ENCODE measurements at places on chromosomes 4 and X.

- no peak for DNase-seq
Observed at GRCh38 chr4:110753466-110753865, 130.6 kb upstream of the PITX2 start.

DNA sequence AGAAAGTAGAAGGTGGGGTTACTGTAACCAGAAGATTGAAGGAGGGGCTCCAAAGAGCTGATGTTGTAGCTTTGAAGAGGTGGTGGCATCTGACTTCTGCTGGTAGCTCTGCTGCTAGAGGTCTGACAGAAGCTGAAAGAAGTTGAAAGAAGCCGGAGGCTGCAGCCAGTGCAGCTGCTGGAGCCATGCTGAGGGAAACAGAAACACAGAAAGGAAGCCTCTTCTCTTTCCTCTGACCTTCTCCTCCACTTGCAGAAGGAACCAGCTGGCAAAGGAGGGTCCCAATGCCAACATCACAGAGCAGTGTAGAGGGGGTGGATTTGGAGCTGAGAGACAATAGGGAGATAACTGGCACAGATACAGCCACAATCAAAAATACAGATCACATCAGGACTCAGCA is 89.3 kb upstream of the HHIP start:
- DNase-seq, result no peak

GRCh38 chr4:79653871-79654270 is 245.8 kb upstream of the GK2 start:
- no peak for DNase-seq

- DNase-seq, result peak; percentile 80
Observed at GRCh38 chr4:83267121-83267829, 17.3 kb downstream of the COQ2 start.

DNA sequence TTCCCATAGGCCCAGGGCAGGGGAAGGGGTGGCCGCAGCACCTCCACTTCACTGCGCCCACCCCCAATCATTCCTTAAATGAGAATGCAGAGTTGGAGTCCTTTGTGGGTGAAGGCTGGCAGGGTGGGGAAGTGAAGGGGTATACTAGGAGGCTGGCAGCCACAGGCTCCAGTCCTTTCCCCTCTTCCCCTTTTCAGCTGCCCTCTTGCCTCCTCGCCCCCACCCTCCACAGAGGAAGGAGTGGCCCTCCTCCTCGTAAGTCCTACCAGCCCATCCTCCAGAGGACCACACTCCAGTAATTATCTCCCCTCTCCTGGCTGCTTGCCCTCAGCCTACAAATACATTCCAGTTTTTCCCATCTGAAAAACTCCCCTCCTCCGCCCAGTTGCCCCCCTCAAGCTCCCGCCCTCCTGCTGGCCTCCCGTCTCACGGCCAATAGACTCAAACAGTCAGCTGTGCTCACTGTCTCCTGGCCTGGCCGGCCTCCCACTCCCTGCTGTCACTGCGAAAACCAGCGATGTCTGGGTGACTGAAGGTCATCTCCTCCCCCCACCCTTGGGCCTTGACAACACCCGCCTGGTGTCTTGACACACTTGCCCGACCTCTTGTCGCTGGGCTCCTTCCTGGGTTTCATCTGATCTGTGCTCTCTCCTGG is 38.8 kb downstream of the EFNB1 start:
- no peak for DNase-seq

DNA sequence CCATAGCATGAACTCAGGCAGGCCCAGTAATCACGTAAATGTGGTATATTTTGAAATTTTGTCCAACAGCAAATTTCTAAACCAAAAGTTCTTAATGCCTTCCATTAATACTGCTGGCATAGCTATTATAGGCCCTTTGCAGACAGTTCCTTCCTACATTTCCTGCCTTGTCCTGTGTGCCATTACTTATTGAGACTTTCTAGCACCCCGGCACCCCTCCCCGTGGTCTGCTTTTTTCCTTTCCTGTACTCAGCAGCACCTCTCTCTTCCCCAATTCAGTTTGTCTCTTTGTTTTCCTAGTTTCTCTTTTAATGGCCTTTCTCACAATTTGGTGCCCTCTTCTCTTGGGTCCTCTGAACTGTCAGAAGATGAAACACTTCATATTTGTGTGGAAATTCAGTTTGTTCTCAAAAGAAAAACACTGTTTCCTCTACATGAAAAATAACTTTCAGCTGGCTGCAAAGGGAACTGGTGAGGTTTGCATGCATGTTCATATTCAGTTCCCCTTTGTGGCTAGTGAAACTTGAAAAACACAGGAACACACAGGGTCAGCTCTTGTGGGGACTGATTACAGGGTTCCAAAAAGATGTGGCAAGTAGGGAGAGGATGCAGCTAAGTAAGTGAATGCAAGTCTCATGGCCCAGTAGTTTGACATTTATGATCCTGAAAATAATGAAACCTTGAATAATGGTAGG is 17.1 kb downstream of the GPR34 start:
- DNase-seq, result no peak

- DNase-seq, result no peak
Observed at GRCh38 chr4:122882857-122883735, 39.3 kb downstream of the NUDT6 start.

DNA sequence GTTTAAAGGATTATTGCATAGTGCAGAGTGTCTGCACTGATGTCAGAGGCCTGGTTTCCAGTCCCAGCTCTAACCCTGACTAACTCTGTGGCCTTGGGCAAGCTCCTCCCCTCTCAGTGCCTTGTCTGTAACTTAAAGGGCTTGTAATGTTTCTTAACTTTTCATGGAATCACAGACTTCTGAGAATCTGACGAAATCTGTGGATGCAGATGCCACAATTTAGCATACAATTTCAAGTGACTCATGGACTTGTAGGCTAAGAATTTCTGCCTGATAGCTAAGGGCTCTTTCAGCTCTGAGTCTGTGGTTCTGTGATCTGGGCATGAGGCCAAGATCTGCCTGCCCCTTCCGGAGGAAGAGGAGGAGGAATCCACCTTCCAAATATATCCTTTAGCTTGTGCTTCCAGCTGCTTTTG is 236.9 kb downstream of the AR start:
- DNase-seq, result no peak

GRCh38 chr4:151887816-151888180 is 127.0 kb upstream of the GATB start:
- DNase-seq, result peak; percentile 3

DNA sequence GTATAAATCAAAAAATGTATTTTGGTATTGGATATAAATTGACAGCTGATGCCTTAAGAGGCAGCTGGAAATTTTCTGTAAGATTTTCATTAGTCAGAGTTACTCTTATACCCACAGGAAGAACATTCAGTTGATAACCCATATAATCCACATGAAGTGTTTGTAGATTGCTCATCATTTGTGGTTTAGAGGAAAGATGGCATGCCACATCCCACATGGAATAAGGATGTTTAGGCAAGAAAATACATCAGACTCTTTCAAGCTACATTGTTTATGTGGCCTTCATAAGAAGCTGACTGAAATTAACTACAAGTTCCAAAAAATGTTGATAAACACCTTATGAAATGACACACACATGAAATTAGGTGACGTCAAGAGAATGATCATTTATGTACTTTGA is 56.6 kb downstream of the AREG start:
- peak; percentile 63 for DNase-seq

DNA sequence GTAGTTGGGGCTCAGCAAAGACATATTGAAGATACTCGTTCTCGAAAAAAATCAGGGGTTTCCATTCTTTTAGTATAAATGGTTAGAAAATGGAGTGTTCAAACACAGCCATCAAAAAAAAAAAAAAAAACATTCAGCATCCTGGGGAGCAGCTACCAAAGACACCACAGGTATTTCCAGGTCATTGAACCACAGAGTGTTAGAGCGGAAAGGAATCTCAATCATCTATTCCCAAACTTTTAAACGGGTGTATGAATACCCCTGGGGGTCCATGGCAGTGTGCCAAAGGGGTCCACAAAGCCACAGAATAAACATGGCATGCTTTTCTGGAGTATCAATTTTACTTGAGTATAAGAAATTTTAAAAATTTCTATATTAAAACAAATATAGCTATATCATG is 6.9 kb upstream of the FGF16 start:
- no peak for DNase-seq

DNA sequence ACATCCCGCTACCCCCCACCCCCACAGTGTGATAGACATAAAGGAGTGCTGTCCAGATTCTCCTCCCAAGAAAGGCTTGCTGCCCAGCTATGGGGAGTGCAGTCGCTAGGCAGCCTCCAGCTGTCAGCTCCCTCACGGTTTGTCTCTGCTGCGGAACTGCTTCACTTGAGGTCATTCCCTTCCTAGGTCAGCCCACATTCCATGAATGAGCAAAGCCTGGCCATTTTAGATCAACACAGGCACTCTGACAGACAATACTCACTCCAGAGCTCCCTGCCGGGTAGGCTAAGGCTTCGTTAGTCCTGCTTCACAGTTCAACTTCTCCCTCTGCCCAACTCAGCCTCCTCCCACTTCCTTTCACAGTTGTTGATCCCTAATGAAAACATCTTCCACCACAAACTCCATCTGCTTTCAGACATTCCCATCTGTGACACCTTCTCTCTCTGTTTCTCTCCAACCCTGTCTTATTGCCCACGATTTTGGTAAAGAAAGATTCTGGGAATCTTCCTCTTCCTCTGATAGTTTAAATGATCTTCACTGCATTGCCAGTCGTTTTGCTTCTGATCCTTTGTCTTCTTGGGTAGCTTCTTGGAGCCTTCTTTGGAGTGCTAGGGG is 318.9 kb upstream of the F9 start:
- no peak for DNase-seq

GRCh38 chr4:90855111-90855510 is 727.9 kb downstream of the CCSER1 start:
- DNase-seq, result no peak

- DNase-seq, result no peak
Observed at GRCh38 chrX:79161655-79162054, 17.2 kb downstream of the GPR174 start.

DNA sequence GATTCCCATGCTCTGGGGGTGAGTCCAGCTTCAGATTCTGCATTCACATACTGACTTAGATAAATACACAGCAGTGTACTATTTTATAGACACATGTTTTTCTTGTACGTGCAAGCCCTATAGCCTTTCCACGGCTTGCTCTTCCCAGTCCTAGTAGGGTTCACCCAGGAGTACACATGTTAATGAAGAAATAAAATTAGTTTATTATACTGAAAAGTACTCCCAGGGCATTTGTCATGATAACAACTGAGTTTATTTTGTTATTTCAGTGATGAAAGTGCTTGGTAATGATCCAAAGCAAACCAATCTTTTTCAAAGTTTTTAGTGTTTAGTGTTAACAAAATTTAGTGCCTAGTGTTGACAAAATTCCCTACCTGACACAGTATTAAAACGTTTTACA is 21.3 kb downstream of the MAPK10 start:
- DNase-seq, result no peak

DNA sequence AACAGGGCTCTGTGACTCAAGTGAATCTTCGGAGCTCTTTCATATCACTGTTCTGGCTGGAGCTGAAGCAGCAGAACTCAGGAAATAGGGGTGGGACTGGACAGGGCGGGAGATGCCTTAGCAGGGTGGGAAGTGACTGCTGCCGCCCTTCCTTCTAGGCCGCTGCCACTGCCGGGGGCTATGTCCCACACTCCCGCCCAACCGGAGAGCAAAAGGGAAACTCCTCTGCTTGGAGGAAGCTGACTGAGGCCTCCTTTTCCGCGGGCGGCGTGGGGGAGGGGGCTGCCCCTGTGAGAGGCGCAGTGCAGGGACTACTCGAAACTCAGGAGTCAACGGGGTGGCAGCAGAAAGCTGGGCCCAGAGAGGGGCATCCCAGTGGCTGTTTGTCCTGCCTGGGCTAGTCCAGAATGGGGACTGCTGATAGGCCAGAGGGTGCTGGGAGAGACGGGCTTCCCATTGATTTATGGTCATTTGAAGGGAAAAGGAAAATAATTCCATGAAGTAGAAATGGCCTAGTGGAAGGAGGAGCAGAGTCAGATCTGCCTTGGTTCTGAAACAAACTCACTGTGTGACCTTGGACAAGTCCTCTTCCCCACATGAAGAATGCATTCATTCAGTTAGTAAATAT is 36.9 kb downstream of the STARD8 start:
- DNase-seq, result no peak

GRCh38 chr4:148344352-148344751 is 97.9 kb downstream of the NR3C2 start:
- no peak for DNase-seq

DNA sequence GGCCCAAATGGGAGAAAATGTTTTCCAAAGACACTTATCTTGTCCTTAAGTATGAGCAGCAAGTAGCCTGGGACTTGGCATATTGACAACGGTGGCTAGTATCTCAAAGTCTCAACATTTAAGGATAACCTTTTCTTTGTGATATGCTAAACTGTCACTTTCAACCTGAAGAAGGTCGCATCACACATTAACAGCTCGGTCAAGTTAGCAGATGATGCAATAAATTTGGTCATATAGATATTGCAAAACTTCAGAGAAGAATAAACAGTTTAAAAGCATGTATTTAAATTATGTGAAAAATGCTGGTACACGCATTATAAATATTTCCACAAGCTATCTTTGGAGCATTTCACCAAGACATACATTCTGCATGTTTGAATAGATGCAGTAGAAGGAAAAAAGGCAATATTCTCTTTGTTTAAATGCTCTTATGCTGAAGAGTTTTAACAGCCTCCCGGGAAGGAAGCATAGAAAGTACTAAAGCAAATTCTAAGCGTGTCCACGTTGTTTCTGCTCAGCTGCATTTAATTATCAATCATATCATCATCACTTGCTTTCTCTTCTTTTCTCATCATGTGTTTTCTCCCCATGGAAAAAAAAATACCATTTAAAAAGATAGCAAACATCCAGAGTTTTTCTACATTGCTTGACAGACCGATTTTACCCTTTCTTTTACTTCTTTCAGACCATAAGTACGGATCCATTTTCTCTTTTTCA is 24.2 kb downstream of the ARHGAP6 start:
- DNase-seq, result no peak

- DNase-seq, result peak; percentile 25
Observed at GRCh38 chr4:37793562-37793961, 32.9 kb upstream of the PGM2 start.

GRCh38 chrX:9728261-9728660 is 37.4 kb downstream of the GPR143 start:
- DNase-seq, result no peak

GRCh38 chr4:151962138-151962823 is 201.5 kb upstream of the GATB start:
- no peak for DNase-seq

DNA sequence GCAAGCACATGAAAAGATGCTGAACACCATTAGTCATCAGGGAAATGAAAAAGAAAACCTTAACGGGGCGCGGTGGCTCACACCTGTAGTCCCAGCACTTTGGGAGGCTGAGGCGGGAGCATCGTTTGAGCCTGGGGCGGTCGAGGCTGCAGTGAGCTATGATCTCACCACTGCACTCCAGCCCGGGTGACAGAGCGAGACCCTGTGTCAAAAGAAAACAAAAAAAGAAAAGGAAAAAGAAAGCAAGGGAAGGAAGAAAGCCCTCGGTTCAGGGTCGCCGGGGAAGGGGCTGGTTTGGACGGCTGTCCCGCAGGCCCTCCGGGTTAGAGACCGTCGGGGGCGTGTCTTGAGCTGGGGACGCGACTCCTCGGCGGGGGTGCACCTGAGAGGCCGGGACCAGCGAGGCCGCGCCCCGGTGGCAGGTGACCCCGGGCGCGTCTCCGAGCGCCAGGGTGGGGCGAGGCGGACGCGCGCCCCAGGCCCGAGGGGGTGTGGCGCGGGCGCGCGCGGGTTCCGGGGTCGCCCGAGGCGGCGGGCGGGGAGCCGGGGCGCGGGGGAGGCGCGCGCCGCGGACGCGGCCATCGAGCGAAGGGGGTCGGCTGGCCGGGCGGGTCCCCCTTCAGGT is 478 bp upstream of the PLXNA3 start:
- peak; percentile 20 for DNase-seq

- DNase-seq, result no peak
Observed at GRCh38 chr4:36189511-36190226, 54.6 kb downstream of the ARAP2 start.
